Progenitor cell of endocrine pancreas (in vitro differentiated cells): ENCODE measurements at places on chromosomes 16 and 17.

- no peak for DNase-seq
Observed at GRCh38 chr16:56916571-56917403, 15.2 kb upstream of the HERPUD1 start.

DNA sequence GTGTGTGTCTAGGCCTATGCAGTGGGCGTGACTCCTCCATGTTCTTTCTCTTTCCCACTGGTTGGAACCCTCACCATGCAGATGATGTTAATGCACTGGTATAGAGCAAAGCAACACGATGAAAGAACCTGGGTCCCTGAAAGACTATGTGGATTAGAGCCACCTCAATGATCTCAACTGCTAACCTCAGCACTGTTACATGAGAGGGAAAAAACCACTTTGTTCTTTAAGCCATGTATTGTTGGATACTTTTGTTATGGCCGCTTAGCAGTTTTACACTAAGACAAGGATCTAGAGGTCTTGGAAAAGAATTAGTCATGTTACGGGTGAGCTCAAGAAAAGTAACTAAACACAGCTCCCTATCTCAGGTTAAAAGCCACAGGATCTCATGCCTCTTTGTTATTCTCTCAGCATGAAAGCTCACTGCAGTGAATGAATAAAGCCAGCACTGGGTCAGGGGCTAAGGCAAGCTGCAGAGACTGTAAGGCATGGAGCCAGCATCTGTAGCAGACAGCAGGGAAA is 56.6 kb upstream of the RBBP6 start:
- DNase-seq: no peak

DNA sequence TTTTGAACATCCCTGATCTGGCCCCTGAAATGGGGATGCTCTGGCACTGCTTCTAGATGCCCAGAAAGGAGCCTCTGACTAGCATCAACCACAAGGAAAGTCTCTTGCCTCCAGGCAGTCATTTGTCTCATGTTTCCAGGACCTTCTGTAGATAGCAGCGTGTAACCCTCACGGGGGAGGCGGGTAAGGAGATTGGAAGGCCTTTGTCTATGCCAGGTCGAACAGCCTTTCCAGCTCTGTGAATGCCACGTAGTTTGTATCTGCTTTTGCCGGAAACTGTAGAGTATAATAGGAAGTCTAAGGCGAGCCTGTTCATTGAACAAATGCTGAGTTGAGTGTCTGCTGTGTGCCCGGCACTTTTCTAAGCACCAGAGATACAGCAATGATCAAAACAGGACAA is 43.9 kb upstream of the AQP8 start:
- no peak for DNase-seq

GRCh38 chr17:11628374-11628773 is 30.1 kb downstream of the DNAH9 start:
- no peak for DNase-seq

DNA sequence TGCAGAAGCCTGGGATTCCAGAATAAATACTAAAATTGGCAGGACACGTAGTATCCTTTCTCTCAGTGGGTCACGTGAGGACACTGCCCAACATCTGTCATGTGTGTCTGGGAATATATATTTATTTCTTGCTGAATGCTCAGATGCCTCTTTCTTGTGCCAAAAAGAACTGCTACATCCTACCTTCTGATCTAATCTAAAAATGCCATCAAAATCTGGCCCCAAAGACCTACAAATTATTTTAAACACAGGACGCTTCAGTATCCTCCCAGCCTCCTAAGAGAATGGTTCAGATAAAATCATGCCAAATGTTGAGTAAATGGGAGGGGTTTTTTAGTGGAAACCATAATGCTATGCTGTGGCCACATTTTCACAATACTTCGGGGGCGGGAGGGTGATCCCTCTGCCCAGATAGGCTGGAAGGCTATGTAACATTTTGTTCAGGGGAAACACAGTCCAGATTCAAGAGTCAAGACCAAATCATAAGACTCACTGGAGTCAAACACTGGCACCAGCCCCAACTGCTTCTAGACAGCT is 22.9 kb upstream of the CORO6 start:
- no peak for DNase-seq

GRCh38 chr17:72935984-72936383 is 156.5 kb downstream of the SLC39A11 start:
- DNase-seq: no peak

DNA sequence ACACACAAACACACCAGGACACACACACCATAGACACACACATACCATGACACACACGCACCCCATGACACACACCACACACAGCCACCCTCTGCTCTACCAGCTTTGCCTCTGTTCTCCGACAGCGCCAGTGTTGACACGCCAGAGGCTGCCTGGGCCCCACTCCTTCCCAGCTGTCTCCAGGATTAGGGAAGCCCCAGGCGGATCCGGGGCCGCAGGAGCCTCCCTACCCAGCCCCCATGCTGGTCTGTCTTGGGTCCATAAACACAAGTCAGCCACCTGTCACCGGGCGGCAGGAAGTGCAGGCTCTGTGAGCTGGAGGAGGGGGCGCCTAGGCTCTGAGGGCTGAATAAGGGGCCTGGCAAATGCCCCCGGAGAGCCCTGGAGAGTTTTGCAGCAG is 10.5 kb downstream of the TBC1D16 start:
- no peak for DNase-seq

DNA sequence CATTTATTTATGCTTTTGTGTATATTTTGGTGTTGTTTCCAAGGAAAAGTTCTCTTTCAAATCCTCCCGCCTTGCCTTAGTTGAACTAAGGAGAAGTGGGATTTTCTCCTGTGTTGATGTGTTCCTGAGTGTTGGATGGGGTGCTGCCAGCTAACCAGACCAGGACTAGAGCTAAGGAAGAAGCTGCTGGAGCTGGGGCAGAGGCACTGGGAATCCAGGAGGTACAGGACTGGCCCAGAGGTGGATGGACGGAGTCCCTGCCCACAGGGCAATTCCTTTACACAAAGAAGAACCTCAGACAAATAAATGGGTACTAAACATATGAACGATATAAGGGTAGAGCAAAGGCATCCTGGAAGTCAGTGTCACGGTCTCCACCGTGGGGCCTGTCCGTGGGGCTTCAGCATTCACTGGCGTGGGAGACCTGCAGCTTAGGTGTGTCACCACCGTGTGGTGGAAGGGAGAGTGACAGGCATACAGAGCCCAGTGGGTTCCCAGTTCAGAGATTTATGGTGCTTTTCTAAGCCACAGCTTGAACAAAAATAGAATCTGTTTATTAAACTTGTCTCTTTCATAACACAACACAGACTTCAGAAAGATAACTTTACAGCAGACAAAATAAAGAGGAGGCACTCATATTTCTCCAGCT is 270.7 kb downstream of the NTN1 start:
- DNase-seq: peak; percentile 14

DNA sequence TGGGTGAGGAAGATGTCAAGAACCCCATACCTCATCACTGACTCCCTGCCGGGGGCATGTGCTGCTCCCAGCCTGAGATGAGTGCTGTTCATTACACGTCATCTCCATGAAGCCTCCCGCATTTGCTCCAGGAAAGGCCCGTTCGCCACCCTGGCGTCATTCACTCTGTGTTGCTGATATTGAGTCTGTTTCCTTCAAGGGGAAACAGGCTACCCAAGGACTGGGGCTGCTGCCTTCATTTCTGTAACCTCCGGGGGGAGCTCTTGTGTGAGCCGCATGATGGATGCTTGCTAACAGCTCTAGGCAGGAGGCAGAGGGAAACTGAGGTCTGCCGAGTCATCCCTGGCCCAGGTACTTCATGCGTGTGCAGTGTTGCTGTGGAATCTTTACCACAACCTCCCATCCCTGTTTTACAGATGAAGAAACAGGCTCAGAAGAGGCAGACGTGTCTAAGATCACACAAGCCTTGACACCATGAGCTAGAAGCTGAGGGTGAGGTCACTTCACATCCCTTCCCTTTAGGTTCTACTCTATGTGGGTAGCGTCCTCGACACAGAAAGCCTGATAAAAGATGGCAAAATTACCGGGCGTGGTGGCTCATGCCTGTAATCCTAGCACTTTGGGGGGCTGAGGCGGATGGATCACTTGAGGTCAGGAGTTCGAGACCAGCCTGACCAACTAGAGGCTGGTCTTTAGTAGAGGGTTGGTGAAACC is 3.5 kb upstream of the ARMC5 start:
- DNase-seq: no peak
